SK-MEL-5 (cell line): ENCODE measurements at places on chromosomes 4 and X.

DNA sequence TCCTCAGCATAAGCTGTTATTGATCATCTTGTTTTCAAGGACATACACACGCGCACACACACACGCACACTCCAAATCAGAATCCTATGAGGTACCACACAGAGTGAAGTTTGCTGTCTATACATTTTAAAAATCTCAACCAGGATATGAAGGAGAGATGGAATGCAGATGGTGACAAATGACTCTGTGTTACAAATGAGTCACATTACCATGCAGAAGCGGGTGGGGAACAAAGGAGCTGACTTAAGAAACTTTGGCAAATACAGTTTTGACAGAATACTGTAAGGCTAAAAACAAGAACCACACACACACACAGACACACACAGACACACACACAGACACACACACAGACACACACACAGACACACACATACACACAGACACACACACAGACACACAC is 81.7 kb downstream of the RELL1 start:
- peak; percentile 26 for DNase-seq

- peak; percentile 82 for DNase-seq
Observed at GRCh38 chr4:170374770-170375169, 285.0 kb upstream of the AADAT start.

DNA sequence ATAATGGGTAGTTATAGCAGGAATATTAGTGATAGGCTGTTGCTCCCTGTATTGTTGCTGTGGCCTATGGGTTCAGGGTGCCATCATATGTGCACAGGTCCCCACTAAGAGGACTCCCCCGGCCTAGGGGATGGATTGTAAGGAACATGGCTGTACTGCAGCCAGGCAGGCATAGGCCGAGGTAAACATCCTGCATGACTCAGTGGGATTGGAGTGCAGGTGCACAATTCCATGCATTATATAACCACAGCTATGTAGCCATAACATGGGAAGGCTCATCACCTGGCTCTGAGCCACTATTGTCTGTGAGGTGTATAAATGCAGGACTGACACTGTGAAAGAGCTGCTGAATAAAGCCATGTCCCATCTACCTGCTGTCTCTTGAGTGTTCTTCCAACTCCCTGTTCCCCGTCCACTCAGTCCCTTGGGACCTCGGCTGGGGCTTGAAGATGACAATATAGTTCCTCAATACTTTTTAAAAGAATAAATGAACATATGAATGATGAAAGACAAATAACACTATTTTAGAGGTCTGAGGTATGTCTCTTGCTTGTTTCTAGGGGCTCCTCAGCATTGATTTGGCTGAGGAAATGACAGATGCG is 425.2 kb downstream of the IDS start:
- DNase-seq: no peak

DNA sequence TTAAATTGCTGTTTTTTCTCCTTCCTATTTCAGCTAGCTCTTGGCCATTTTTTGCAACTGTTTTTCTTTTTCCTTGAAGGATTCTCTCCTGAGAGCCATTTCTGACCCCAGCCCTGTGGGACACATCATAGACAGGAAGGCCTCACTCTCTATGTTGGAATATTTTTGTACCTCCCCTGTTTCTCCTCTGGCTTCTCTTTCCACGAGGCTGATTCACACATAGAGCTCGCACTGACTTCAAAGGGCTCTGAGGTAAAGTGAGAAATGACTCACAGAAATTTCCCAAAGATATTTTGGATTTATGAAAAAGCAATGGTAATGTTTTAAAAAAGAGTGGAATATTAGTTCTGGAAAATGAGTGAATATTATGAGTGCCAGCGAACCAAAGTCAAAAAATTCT is 181.7 kb upstream of the IGFBP7 start:
- no peak for DNase-seq

GRCh38 chrX:38864165-38864564 is 62.9 kb downstream of the MID1IP1 start:
- no peak for DNase-seq

- no peak for DNase-seq
Observed at GRCh38 chrX:133783274-133783673, 202.1 kb downstream of the GPC3 start.

GRCh38 chr4:173827707-173828106 is 297.7 kb upstream of the HAND2 start:
- DNase-seq: peak; percentile 57

- DNase-seq: no peak
Observed at GRCh38 chrX:39492497-39493162, 605.1 kb downstream of the BCOR start.

DNA sequence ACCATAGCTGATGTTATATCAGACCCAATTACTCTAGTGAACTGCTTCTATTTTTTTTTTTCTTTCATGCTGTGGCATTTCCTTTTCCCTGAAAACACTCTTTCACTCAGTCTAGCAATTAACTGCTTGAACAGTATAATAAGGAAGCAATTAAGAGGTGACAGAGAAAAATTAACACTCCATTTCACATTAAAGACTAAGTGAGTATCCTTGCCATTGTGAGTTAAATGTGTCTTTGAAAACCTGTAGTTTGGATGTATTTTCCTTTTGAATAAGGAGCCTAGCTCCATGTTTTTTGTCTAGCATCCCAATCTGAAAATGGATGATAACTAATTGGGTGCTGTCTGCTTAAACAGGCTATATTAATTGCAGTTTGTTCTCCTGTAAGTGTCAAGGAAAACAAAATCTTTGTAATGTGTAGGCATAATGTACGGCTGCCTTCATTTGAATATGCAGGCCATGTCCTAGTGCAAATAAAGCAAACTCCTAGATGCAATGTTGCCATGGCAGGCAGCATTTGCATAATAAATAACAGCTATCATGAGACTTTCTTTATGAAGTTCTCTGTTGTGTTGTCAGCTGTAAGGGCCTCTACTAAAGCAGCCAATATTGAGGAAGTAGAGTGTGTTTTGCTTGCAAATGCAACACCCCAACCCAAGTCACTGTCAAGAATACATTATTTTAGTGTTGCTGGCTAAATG is 416.7 kb downstream of the ZIC3 start:
- no peak for DNase-seq

DNA sequence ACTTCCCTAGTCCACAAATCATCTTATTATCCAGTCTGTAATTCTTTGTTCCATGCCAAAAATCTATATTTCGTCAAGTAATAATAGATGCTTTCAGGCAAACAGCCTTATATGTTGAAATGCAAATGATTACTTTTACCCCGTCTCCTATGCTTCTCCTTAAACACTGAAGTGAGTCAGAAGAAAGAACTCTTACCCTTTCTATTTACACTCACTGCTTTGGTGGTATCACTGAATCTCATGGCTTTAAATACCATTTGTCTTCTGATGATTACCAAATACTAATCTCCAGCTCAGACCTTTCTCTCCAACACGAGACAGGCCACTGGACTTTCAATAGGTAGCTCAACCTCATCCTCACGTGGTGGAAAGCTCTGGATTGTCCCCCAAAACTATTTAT is 558.1 kb downstream of the IL1RAPL1 start:
- DNase-seq: no peak

GRCh38 chr4:113292371-113293042 is 243.1 kb downstream of the ANK2 start:
- no peak for DNase-seq

DNA sequence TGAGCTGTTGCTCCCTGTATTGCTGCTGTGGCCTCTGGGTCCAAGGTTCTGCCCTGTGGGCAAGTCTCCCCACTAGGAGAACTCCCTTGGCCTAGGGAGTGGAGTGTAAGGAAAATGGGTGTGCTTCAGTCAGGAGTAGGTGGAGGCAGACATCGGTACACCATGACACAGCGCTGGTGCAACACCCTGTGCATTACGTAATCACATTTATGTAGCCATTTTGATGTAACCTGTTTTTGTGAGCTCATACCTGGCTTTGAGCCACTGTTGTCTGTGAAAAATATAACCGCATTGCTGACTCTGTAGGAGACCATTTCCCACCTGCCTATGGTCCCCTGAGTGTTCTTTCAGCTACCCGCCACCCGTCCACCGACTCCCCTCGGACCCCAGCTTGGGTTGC is 700.5 kb upstream of the AGA start:
- DNase-seq: no peak

DNA sequence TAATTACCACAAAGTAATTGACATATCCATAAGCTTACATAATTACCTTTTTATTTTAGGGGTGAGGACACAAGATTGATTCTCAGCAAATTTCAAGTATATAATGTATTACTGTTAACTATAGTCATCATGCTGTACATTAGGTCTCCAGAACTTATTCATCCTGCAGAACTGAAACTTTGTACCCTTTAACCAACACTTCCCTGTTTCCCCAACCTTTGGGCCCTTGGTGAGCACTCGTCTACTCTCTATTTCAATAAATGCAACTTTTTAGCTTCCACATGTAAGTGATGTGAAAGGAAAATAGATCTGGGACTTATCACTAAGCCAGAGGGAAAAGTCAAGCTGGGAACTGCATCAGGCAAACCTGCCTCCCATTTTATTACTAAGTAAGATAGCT is 33.6 kb upstream of the CCNG2 start:
- DNase-seq: no peak

GRCh38 chr4:86608757-86609375 is 14.8 kb downstream of the PTPN13 start:
- peak; percentile 76 for DNase-seq
